Lung (tissue), 17 donors: ENCODE measurements at places on chromosomes 6 and 20. TPM values are rescaled to one million over a fixed set of nuclear protein-coding genes. Genes with fewer than 3 reads are reported as not detected.

Gene SPATA25
- polyA plus RNA-seq = 0.77 TPM

DNA sequence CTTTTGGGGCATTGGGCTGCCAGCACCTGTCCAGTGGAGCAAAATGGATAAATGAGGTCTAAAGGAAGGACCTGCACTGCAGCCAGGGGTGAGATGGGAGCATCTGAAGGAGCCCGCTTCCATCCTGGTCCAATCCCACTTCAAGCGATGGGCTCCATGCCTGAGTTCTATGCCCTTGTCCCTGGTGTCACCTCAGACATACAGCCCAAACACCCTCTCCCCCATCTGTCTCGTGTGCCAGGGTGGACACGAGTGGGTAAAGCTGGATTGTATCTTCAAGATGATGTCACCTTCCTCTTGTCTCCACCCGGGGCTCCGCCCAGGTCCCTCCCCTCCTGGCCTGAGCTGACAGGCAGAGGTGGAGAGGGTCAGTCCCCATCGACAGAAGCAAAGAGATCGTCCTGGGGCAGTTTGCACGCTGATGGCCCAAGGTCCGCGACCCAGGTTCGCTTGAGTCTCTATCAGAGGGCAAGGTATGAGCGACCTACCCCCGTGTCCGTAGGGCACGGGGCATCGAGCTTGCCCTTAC lies 544 bp downstream of the SMIM29 start:
- H3K27me3 ChIP-seq = no peaks in the 10 kb centered on the region
- peak; percentile 54 for DNase-seq
- no peaks in the 10 kb centered on the region for H3K36me3 ChIP-seq

- no peaks in the 10 kb centered on the region for H3K4me1 ChIP-seq
- H3K27me3 ChIP-seq = no peaks in the 10 kb centered on the region
- no peaks in the 10 kb centered on the region for H3K36me3 ChIP-seq
- no peak for DNase-seq
- no peak overlapping the region for H3K27ac ChIP-seq
Observed at GRCh38 chr6:167270499-167271311, 20.4 kb upstream of the UNC93A start.

- no peak for DNase-seq
- H3K27ac ChIP-seq = peak overlapping the region; percentile 34
- H3K36me3 ChIP-seq = peaks cover 4% of the 10 kb centered on the region
- peaks cover 15% of the 10 kb centered on the region for H3K4me1 ChIP-seq
Observed at GRCh38 chr20:62244644-62245108, 6.4 kb downstream of the OSBPL2 start.

GRCh38 chr20:41467690-41468089 lies 101.1 kb upstream of the EMILIN3 start:
- H3K4me1 ChIP-seq = peaks cover 2% of the 10 kb centered on the region
- no peak overlapping the region for H3K27ac ChIP-seq
- H3K27me3 ChIP-seq = no peaks in the 10 kb centered on the region
- no peak overlapping the region for H3K4me3 ChIP-seq
